ENCODE measurements at places on chromosomes 1 and 21.

DNA sequence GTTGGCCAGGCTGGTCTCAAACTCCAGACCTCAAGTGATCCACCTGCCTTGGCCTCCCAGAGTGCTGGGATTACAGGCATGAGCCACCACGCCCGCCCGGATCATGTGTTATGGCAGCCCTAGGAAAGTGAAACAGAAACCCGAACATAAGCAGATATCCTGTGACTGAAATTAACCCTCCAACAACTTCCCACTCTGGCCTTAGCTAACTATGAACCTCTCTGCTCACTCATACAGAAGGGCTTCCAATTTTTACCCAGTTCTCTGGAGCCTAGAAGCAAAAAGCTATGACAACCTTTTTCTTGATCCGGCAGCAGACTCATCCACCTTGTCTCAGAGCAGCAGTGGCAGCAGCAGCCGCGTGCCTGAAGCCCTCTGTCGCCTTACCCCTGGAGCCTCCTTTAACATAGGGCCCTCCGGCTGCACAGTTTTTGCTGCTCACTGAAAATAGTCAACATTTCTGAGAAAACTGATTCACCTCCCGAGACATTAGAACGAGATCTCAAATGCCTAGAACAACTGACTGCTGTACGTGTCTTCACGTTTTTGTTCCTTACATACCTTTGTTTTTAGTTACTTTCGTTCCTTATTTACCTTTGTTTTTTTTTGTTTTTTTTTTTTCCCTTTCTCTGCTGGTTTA, 9.3 kb downstream of the CBR1 start:
- DNase-seq, result peak; percentile 58

- no peak for DNase-seq
Observed at GRCh38 chr21:42991992-42992740, 17.8 kb downstream of the PKNOX1 start.

DNA sequence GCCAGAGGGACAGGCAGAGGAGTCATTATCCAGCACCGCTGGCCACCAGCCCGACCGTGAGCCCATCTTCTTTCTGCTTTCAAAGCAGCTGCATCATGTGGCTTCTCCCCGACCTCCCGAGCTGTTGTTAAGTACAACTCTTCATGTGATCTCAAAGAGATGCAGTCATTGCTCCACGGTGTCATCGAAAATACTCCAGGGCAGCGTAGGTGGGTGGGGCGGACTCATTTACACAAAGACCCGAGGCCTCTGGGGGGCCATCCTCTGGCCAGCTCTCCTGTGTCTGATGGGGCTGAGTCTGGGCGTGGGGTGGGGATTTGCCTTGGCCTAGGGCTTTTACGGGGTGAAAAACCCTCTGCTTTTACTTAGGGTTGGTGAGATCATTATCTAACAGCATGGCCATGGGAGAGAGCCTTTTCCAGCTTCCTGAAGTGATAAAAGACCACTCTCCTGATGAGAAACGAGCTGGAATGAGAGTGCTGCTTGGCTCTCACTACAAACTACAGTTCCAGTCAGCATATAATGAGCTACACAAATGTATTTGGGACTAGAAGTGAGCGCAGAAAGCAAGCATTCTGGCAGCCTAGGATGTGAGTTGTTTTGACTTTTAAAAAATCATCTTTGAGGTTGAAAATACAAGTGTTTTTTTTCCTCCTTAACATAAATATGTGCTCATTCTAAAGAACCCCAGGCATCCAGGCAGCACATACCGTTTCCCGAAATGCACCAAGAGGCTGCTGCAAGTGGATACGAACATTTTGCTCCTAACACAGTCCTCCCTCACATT, 165.0 kb downstream of the RHOU start:
- DNase-seq, result no peak

GRCh38 chr1:41656068-41656467, 171.6 kb upstream of the EDN2 start:
- no peak for DNase-seq

DNA sequence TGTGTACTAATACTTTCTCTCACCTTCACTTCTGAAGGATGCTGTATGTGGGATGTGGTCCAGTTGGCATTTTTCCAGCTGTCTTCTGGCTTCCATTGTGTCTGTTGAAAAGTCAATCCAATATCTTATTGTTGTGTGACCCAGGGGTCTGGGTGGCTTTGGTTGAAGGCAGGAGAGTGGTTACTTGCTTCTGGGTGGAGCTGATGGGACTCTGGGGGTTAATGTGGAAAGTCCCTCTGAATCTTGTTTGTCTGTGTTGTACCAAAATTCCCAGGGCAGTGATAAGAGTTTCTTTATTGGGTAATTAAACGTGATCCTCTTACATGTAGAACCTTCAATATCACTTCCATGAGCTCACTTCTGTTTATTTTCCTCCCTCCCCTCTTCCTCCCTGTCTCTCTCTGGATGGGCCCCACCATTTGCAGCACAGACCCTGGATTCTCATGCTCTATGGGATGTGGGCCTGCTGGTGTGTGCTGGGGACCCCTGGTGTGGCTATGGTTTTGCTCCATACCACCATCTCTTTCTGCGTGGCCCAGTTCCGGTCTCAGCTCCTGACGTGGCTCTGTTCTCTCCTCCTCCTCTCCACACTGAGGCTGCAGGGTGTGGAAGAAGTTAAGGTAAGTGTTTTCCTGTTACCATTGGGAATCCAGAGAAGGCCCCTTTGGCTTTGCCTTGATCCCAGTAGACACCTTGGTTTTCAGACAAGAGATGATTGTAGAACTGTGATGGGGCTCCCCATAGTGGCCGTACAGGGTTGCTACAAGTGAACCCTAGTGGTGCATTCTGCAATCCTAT, 71.5 kb downstream of the HHAT start:
- DNase-seq, result peak; percentile 42

DNA sequence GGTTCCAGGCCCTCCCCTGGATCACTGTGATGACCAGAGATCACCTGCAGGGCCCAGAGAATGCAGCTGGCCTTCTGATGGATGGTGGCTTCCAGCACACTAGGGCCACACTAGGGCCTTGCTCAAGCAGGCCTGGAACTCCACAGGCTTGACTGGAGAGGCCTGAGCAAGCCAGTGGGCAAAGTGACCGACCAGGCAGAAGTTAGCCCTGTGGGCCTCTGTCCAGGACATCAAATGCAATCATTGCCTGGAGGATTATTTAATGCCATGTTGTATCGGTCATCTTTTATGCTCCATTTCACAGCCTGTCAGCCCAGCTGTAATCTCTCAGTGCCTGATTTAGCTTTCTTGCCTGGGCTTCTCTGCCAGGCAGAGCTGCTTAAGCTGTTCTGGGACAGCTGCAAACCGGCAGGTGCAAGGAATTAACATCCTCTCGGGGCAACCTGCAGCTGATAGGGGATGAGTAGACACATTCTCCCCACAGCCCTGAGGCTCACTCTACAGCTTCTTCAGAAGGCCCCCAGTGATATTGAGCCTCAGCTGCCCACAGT, 17.7 kb downstream of the NENF start:
- DNase-seq, result no peak

- DNase-seq, result no peak
Observed at GRCh38 chr1:1216770-1217620, 3.0 kb upstream of the TNFRSF4 start.

DNA sequence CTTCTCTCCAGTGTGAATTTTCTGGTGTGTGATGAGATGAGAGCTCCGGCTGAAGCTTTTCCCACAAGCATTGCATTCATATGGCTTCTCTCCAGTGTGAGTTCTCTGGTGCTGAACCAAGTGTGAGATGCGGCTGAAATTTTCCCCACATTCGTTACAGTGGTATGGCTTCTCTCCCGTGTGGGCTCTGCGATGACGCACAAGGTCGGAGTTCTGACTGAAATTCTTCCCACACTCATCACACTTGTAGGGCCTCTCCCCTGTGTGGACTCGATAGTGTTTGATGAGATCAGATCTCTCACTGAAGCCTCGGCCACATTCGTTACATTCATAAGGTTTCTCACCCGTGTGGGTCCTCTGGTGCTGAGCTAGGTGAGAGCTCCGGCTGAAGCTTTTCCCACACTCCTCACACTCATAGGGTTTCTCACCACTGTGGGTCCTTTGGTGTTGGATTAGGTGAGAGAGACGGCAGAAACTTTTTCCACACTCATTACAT, 7.4 kb downstream of the ZNF436 start:
- DNase-seq, result no peak

- no peak for DNase-seq
Observed at GRCh38 chr1:183806125-183806524, 1.2 kb downstream of the RGL1 start.

DNA sequence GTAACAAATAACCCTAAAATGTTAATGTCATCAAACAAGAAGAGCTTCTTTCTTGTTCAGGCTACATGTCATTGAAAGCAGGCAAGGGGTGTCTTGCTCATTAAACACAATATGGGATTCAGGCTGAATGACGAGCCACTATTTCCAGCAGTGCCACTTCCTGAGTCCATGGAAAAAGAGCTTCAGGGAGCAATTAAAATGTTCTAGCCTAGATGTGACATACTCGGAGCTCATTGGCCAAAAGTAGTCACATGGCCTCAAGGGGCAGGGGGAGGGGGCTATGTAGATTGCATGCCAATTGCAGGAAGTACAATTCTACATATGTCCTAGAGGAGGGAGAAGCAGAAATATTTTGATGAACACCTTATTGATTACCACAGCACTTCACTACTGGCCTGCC, 685.3 kb upstream of the ADGRL2 start:
- no peak for DNase-seq

DNA sequence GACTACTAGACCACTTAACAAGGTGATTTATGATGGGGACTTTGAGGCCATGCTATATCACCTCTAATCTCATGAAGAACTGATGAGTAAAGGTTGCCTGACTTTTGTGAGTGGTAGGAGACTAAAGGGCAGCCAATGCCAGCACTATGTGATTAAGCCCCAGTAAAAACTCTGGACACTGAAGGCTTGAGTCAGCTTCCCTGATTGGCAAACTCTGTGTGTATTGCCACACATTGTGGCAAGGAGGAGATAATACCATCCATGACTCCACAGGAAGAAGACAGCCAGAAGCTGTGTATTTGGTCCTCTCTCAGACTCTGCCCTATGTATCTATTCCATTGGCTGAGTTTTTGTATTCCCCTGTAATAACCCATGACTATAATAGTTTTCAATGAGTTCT, 413.3 kb upstream of the ZRANB2 start:
- DNase-seq, result no peak

- DNase-seq, result no peak
Observed at GRCh38 chr1:88984569-88984968, 7.9 kb downstream of the KYAT3 start.

DNA sequence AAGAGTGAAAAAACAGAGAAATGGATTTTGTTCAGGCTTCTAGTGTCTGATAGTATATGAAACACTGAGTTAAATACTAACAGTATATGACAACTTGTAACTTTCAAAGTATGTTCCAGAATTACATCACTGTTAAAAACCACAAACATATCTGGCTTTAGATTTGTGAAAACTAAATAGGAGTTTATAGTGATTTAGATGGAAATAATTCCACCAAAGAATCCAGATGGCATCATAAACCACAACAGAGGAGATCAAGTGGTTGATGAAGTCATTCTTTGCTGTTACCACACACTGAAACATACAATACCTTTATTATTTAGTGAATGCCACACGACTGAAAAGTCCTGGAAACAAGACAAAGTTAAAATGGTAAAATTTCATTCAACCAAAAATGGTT, 37.2 kb downstream of the ALG14 start:
- no peak for DNase-seq

- DNase-seq, result no peak
Observed at GRCh38 chr1:85134583-85135391, 66.0 kb downstream of the SYDE2 start.

GRCh38 chr1:109750241-109750882, 9.5 kb upstream of the GSTM3 start:
- DNase-seq, result no peak

DNA sequence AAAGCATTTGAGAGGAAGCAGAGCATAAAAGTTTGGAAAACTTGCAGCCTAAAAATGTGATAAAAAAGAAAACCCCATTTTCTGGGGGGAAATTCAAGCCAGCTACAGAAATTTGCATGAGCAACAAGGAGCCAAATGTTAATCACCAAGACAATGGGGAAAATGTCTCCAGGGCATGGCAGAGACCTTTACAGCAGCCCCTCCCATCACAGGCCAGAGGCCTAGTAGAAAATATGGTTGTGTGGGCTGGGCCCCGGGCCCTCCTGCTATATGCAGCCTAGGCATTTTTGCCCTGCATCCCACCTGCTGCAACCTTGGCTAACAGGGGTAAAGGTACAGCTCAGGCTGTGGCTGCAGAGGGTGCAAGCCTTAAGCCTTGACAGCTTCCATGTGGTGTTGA, 299.6 kb upstream of the NCAM2 start:
- no peak for DNase-seq

DNA sequence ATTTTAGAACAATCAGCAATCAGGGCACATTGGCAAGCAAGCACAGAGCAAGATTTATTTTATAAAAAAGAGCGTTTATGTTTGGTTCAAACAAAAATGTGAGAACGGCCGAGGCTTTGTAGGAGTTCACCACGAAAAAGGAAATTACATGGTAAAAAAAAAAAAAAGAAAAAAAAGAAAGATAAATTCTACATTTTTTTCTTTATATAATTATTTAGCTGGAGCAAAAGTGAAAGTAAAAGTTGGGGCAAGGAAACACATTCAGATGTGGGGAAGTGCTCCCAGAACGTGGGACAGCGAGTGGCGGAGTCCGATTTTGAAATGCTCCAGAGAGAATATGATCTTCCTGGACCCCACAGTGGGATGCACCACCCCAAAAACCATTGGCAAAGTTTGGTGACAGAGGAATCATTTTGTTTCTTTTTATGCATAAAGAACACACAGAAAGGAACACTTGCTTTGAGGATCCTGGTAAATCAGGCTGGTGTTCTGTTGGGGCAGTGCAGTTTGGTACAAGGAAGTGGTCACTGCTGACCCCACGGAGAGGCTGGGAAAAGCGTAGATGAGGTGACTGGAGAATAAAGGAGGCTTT, 16.3 kb upstream of the ATP5PO start:
- DNase-seq, result peak; percentile 38

DNA sequence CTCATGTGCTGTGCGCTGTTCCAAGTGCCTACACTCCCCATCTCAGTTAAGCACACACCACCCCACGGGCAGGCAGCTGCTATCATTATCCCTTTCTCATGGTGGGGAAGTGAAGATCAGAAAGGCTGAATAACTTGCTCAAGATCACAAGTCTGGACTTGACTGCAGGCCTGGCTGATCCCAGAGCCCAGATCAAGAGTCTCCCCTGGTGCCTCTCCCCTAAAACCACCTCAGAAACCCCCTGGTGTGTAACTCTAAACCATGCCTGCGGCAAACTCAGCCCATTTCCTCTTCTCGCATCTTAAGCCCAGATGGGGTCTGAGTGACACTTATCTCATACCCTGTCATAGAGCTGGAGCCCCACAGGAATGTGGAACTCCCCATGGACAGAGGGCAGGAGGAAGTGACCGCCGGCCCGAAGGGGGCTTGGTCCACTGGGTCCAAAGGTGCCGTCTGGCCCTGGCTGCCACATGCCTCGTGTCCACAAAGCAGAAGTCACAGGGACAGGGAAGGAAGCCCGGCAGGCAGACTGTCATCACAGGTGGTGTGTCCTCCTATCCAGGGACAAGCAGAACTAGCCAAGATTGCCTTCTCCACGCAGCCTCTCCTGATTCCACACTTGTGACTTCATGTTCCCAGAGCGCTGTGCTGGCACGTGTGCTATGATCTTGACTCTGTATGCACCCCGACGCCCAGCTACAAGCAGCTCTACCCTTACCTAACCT, 92.1 kb downstream of the SYF2 start:
- DNase-seq, result no peak

- DNase-seq, result no peak
Observed at GRCh38 chr21:42993051-42993712, 18.8 kb downstream of the PKNOX1 start.

GRCh38 chr1:97245026-97245425, 523.4 kb downstream of the PTBP2 start:
- DNase-seq, result no peak
